ENCODE measurements at places on chromosomes 1 and 21. TPM values are rescaled to one million over a fixed set of nuclear protein-coding genes. Genes with fewer than 3 reads are reported as not detected.

INAVA gene
- total RNA-seq: 2.8 TPM

NLRP3 gene
- 9.2 TPM for total RNA-seq

SLC9A1 gene
- total RNA-seq: 24.1 TPM

L1TD1 gene
- total RNA-seq: not detected

GRCh38 chr1:72763481-72763880 lies 481.1 kb upstream of the NEGR1 start:
- DNase-seq: no peak

DNA sequence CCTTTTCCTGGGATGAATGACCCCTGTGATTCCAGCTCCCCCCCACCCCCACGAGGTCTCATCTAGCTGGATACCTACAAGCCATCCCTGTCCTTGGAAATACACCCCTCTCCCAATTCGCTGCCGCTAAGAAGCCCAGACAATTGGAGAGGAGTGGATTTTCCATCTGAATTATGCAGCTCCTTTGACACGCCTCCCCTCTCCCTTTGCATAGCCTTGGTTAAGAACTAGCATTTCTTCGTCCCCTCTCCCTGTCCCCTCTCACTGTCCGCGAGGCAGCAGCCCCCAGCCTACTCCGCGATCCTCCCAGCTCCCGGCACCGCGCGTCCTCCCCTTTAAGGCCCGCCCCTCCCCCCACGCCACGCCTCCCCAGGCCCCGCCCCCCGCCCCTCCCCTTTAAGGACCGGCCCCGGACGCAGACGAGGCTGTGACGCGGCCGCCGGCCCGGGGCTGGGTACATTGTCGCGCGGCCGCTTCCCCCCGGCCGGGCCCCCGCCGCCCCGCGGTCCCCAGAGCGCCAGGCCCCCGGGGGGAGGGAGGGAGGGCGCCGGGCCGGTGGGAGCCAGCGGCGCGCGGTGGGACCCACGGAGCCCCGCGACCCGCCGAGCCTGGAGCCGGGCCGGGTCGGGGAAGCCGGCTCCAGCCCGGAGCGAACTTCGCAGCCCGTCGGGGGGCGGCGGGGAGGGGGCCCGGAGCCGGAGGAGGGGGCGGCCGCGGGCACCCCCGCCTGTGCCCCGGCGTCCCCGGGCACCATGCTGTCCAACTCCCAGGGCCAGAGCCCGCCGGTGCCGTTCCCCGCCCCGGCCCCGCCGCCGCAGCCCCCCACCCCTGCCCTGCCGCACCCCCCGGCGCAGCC lies at the start of gene MAPKAPK2:
MAPKAPK2 (plus strand) TSS at position 428 of the 856 bp plus-strand sequence; CDS start at position 753, 325 bp downstream.
- peak; percentile 62 for DNase-seq

GRCh38 chr1:182611326-182611725 lies 7.1 kb upstream of the RGS16 start:
- no peak for DNase-seq

GRCh38 chr21:33767236-33767635 lies 124.9 kb downstream of the ITSN1 start:
- DNase-seq: peak; percentile 50

Measured in M059J (cell line).